Stimulated activated naive CD8-positive, alpha-beta T cell treated with anti-CD3 and anti-CD28 coated beads, Interleukin-15, amount 100 ng/mL, for 72 hours (primary cell): ENCODE measurements at places on chromosomes 11 and 22.

DNA sequence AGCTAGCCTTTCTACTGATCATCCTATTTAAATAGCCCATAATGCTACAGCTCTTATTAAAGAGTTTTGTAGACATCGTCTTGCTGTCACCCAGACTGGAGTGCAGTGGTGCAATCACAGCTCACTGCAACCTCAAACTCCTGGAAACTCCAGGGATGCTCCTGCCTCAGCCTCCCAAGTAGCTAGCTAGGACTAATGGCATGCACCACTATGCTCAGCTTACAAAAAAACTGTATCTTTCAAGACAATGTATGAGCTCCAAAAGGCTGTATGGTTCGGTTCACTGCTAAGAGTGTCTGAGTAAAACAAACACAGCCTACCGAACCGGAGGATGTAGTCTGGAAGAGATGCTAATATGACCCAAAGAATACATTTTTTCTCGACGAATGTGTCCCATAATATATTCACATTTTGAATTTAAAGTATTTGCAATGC, 2.6 kb downstream of the TAF1D start:
- DNase-seq: no peak

DNA sequence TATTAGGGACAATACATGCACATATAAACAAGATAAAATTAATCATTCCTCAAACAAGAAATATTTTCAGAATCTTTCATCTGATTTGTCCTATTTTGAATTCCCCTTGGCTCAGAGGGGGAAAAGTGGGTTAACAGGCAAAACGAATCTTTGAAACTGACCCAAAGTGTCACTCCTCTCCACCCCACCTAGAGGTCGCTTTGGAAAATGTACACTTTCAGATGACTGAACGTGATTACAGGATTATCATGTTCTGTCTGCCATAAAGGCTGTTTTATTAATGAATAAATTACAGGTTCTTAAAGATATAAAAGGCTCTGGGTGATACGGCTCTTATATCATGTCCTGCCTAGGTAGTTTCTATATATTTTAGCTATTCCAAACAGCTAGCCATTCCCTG, 1735.0 kb downstream of the LRRC4C start:
- DNase-seq: no peak

- no peak for DNase-seq
These were observed 17.3 kb upstream of the CD82 start for GRCh38 chr11:44548032-44548695.

DNA sequence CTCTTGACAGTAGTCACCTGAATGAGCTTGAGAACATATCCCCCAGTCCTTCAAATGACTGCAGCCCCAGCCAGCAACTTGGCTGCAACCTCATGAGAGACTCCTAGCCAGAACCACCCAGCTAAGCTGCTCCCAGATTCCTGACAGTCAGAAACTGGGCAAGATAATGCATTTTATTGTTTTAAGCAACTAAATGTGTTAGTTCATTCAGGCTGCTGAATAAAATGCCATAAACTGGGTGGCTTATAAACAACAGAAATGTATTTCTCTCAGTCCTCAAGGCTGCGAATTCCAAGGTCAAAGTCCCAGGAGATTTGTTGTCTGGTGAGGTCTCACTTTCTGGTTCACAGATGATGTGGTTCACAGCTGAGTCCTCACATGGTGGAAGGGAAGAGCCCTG, 5.8 kb upstream of the PAMR1 start:
- no peak for DNase-seq

GRCh38 chr11:104619751-104620150, 278.5 kb downstream of the CASP12 start:
- no peak for DNase-seq

DNA sequence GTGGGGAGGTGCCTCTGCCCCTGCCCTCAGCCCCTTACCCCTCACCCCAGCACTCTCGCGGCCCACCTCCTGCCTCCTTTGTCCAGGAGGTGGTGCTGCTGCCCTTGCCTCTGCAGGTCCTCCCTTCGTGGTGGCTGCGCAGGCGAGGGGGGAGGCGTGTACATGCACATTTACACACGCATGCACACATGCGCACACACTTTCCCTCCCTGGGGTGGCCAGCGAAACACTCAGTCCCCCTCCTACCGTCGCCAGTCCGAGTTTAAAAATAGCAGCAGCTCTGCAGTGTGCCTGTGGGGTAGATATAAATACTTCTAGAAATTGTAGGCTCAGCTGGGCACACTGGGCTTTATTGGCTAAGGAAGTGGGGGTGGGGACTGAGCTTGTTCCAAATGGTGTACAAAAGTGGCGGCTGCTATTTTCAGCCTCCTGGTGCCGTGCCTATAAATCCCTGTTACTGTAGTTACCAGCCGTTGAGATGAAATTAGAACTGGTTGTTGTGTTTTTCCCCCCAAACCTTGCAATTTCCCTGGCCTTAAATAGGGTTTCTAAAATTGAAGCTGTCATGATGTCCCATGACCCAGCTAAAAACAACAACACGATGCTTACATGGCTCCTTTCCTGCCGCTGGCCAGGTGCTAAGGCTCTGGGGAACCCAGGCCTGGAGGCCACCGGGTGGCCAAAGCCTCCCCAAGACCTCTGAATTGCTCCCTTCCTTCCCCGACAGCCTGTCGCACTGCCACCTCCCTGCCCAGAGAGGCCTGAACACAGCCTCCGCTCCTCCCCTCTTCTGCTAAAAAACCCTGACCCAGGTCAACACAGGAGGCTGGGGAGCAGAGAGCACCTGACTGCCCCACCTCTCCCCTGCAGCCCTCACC, 12.4 kb downstream of the PICK1 start:
- DNase-seq: no peak

- no peak for DNase-seq
These were observed 8.8 kb upstream of the DNAL4 start for GRCh38 chr22:38802671-38803121.

GRCh38 chr11:68749229-68750123, 1.8 kb downstream of the TESMIN start:
- DNase-seq: no peak

GRCh38 chr22:46653596-46653995, 33.4 kb downstream of the GRAMD4 start:
- peak; percentile 48 for DNase-seq

DNA sequence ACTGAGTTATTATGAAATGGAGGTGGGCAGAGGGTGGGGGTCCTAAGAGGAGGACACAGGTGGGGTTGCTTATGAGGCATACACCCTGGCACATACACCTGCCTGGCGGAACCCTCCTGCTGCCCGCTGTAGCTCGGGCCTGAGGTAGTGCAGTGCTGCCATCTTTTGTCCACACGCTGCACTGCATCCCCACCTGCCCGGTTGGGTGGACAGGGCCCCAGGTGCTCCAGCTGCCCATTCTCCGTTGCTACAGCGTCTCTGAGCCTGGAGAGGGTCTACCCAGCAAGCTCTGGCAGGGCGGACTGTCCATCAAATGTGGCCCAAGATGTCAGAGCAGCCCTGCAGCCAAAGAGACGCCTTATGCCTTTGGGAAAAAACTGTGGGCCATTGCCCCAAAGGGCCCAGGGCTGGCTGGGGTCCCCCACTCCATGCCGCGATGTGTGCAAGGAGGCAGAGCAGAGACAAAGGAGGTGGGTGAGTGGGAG, 131.2 kb downstream of the BUD13 start:
- peak; percentile 31 for DNase-seq
